Left colon (tissue), 2 donors: ENCODE measurements at places on chromosomes 12 and 14. TPM values are rescaled to one million over a fixed set of nuclear protein-coding genes. Genes with fewer than 3 reads are reported as not detected.

DNA sequence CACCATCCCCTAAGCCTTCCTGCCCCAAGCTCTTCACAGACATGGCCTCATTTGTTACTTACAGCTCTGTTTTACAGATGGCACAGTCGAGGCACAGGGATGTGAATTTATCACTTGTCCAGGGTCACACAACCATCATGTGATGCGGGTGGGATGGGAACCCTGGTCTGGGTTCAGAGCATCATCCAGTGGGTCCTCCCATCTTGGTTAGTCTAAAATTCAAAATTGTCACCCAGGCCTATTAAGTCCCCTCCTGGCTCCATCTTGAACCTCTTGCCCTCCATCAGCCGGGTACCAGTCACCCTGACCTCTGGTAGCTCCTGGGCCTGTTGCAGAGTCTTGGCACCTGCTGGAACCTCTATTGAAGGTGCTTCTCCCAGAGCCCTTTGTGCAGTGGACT, 52.9 kb downstream of the ACACB start:
- DNase-seq: no peak

DNA sequence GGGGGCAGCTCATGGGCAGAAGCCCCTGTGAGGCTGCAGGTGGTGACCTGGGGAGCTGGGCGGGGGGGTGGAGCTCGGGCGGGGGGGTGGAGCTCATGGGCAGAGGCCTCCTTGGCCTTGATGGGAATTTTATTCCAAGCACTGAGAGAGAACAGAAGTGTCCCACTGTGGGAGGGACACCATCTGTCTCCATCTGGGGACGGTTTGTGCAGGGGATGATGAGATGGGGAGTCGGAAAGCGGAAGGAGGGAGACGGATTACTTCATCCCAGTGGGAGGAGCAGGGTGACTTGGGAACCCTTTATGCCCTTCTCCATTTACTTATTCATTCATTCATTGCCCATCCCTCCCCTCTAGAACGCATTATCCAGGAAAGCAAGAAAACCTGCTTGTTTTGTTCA, 304.7 kb downstream of the ADGRD1 start:
- DNase-seq: no peak

DNA sequence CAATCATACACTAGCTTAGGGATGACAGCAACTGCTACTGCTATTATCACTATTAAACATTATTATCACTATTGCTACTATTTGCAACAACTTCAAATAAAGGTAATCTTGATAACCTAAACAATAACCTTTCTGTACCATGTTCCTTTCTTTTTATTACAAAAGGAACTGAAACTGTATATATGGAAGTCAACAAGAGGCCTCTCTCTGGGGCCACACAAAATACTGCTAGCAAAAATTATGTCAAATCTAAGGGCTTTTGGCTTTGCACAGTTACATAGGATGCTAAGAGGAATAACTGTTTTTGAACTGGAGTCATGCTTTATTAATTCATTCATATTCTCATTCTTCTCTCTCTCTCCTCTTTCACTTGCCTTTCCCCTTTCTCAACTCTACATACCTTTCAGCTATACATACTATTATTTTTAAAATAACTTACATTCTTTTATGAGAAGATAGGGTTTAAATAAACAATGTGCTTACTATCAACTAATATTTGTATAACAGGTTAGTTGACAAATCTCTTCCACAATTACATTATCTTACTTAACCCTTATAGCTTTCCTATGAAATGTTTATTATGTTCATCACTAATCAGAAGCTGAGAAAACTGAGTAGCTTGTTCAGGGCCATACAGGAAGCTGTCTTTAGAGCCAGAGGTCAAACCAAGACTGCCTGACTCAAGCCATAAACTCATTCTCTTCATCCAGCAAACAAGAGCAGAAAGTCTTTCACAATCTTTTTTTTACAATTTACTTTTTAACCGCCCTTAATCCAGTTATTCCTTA, 25.7 kb downstream of the SPTSSA start:
- no peak for DNase-seq

- DNase-seq: no peak
Observed at GRCh38 chr14:105013150-105013785, 7.6 kb downstream of the CDCA4 start.

DNA sequence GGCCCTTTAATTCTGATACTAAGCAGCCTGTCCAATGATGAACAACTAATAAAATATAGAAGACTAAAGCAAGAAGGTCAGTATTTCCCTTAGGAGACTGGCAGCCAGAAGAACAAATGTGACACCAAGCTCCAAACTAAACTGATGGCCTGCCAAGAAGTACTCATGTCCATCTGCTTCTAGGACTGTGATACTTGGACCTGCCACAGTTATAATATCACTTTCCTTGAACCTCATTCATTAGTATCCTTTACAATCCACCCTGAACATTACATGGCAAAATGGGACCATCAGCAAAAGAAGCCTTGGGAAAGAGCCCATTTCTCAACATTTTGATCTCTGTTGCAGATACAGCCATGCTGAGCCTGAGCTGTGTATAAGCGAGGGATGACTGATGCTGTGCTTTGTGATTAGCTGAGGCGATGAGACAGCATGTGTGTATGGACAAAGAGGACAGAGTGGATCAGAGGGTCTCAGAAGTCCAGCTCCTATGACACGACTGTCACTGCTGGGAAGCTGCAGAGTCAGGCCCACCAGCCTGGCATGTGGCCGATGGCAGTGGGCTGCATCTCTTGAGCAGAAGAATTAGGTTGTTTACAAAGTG, 73.9 kb downstream of the TGFB3 start:
- no peak for DNase-seq

Gene GPR137C
- 0.15 TPM for total RNA-seq

Gene ADAMTS20
- not detected for total RNA-seq

Gene HOXC12
- not detected for total RNA-seq

Gene NINJ2
- 5.5 TPM for total RNA-seq

Gene RPL10L
- total RNA-seq: 9.6 TPM

Gene UNC79
- total RNA-seq: 0.08 TPM

Gene SPRING1
- total RNA-seq: 55.9 TPM

Gene TC2N
- 65.2 TPM for total RNA-seq

Gene RAD52
- 26.3 TPM for total RNA-seq

Gene LRRC43
- 0.24 TPM for total RNA-seq
